Natural killer cell (primary cell): ENCODE measurements at places on chromosomes 7 and 10.

GRCh38 chr10:108469940-108470339 is 1305.4 kb upstream of the SORCS1 start:
- no peak overlapping the region for H3K4me3 ChIP-seq
- peaks cover 5% of the 10 kb centered on the region for H3K27me3 ChIP-seq

DNA sequence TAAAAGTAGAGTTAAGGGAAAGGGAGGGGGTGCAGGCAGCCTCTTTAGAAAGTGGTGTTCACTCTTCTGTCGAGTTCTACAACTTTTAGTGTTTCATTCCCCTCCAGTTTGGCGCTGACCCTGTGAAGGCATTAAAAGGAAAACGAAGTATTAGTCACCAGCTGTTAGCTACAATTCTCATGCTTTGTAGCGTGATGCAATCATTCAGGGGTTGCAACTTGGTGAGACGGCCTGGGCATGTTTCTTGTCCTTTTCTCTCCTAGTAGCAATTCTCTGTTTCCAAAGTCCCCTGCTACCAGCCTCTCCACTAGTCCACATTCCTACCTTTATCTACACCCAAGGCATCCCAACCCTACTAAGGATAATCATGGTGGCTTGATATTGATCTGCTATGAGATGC is 33.7 kb upstream of the DGKI start:
- peaks cover 74% of the 10 kb centered on the region for H3K36me3 ChIP-seq
- no peak for DNase-seq
- no peak overlapping the region for H3K4me3 ChIP-seq
- no peaks in the 10 kb centered on the region for H3K27me3 ChIP-seq
- H3K27ac ChIP-seq = no peak overlapping the region

GRCh38 chr7:46545790-46546189 is 624.7 kb upstream of the IGFBP3 start:
- H3K4me3 ChIP-seq = no peak overlapping the region
- H3K27ac ChIP-seq = no peak overlapping the region
- H3K27me3 ChIP-seq = no peaks in the 10 kb centered on the region

GRCh38 chr7:78690174-78690573 is 763.3 kb downstream of the MAGI2 start:
- no peak overlapping the region for H3K27ac ChIP-seq
- no peak overlapping the region for H3K4me3 ChIP-seq
- H3K27me3 ChIP-seq = no peaks in the 10 kb centered on the region
- H3K36me3 ChIP-seq = no peaks in the 10 kb centered on the region

GRCh38 chr7:116342125-116342524 is 131.8 kb downstream of the TES start:
- no peak overlapping the region for H3K4me3 ChIP-seq
- DNase-seq = no peak
- no peak overlapping the region for H3K27ac ChIP-seq
- no peaks in the 10 kb centered on the region for H3K4me1 ChIP-seq
